Pericardium fibroblast (primary cell): ENCODE measurements at places on chromosomes 2 and 18. TPM values are rescaled to one million over a fixed set of nuclear protein-coding genes. Genes with fewer than 3 reads are reported as not detected.

The CYS1 gene
- total RNA-seq = 2.1 and 2.3 TPM in 2 replicates

The SLC14A1 gene
- total RNA-seq = under 0.01 TPM in 1 of 2 replicates, not detected in the other

The KIAA2012 gene
- total RNA-seq = not detected in 2 replicates

The ZNF521 gene
- 13.5 and 20.2 TPM in 2 replicates for total RNA-seq

The SCYGR4 gene
- total RNA-seq = not detected in 2 replicates

The NTSR2 gene
- total RNA-seq = not detected in 2 replicates

The C2orf69 gene
- 5.6 and 8.0 TPM in 2 replicates for total RNA-seq

The LINC00305 gene
- total RNA-seq = not detected in 2 replicates

The MC5R gene
- total RNA-seq = not detected in 2 replicates

The FSHR gene
- not detected in 2 replicates for total RNA-seq

The MAIP1 gene
- 16.7 and 18.2 TPM in 2 replicates for total RNA-seq

The CD8A gene
- not detected in 2 replicates for total RNA-seq

The EGR4 gene
- total RNA-seq = not detected in 2 replicates

The FAM117B gene
- total RNA-seq = 2.9 and 3.5 TPM in 2 replicates

The ZBTB7C gene
- 0.82 and 0.85 TPM in 2 replicates for total RNA-seq

The IFIH1 gene
- 1.5 and 3.5 TPM in 2 replicates for total RNA-seq

The ACADL gene
- 0.09 TPM in 1 of 2 replicates, not detected in the other for total RNA-seq

The SULT1C2 gene
- not detected in 2 replicates for total RNA-seq

The GREB1L gene
- total RNA-seq = 1.3 and 11.2 TPM in 2 replicates

The COPS9 gene
- total RNA-seq = 193 and 270 TPM in 2 replicates

The SPEG gene
- 22.5 and 32.4 TPM in 2 replicates for total RNA-seq

The SAG gene
- not detected in 2 replicates for total RNA-seq

The MEP1B gene
- not detected in 2 replicates for total RNA-seq

The DNAH7 gene
- total RNA-seq = 0.09 and 0.35 TPM in 2 replicates

The DHRS9 gene
- total RNA-seq = 51.2 TPM in 1 of 2 replicates, not detected in the other

The DSG1 gene
- total RNA-seq = not detected in 2 replicates

The RUFY4 gene
- not detected in 2 replicates for total RNA-seq

The ACTR3 gene
- 82.9 and 146 TPM in 2 replicates for total RNA-seq

The PLEKHB2 gene
- 26.0 and 46.6 TPM in 2 replicates for total RNA-seq

The TXNDC2 gene
- total RNA-seq = 0.12 TPM in 1 of 2 replicates, not detected in the other

The SFTPB gene
- total RNA-seq = not detected in 2 replicates

The TFCP2L1 gene
- not detected in 2 replicates for total RNA-seq

The TMEM87B gene
- 16.6 and 28.0 TPM in 2 replicates for total RNA-seq

The RNF125 gene
- total RNA-seq = 0.58 and 2.2 TPM in 2 replicates

The KCNE4 gene
- total RNA-seq = 14.1 and 21.5 TPM in 2 replicates

The M1AP gene
- total RNA-seq = not detected in 2 replicates

The EVX2 gene
- total RNA-seq = 0.09 TPM in 1 of 2 replicates, not detected in the other

The NT5C1B gene
- total RNA-seq = not detected in 2 replicates

The PROKR1 gene
- not detected in 2 replicates for total RNA-seq

The TLX2 gene
- 0.35 TPM in 1 of 2 replicates, not detected in the other for total RNA-seq

The SLC5A7 gene
- total RNA-seq = not detected in 2 replicates

The HOXD13 gene
- not detected in 2 replicates for total RNA-seq

The AGXT gene
- total RNA-seq = not detected in 2 replicates

The PAIP2B gene
- 0.35 and 1.9 TPM in 2 replicates for total RNA-seq

The HOXD12 gene
- total RNA-seq = not detected in 2 replicates

The APCDD1 gene
- total RNA-seq = 13.3 and 19.3 TPM in 2 replicates

The REEP1 gene
- 0.12 and 2.0 TPM in 2 replicates for total RNA-seq
